NCI-H2081 (cell line): ENCODE measurements at places on chromosomes 4 and X.

GRCh38 chr4:57051095-57051494 is 59.1 kb downstream of the IGFBP7 start:
- no peak for DNase-seq

DNA sequence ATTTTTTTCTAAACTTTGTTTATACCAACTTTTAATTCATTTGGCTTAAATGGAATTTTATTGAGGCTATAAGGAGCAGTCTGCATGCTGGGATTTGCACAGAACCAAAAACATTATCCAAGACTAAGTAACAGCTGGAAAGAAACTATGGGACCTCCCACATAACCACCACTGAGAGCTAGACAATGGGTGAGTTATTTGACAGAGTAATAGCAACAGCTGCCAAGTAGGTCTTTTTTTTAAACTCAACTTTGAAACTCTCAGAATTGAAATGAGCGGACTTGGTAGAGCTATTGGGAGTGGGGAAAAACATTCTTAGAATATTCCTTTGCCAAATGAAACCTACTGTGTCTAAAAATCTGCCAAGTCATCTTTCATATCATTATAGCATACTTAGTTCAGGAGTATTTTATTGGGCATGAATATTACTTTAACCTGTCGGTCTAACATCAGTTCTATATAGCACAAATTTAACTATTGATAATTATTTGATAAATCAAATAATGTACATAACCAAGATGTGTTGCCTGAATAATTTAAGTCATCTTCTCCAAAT is 1428.0 kb downstream of the PCDH7 start:
- no peak for DNase-seq

GRCh38 chr4:41514766-41515481 is 23.0 kb upstream of the LIMCH1 start:
- DNase-seq, result no peak

GRCh38 chrX:29858714-29859113 is 356.6 kb upstream of the MAGEB2 start:
- DNase-seq, result no peak

- DNase-seq, result peak; percentile 97
Observed at GRCh38 chrX:131830400-131831184, 192.5 kb upstream of the STK26 start.

DNA sequence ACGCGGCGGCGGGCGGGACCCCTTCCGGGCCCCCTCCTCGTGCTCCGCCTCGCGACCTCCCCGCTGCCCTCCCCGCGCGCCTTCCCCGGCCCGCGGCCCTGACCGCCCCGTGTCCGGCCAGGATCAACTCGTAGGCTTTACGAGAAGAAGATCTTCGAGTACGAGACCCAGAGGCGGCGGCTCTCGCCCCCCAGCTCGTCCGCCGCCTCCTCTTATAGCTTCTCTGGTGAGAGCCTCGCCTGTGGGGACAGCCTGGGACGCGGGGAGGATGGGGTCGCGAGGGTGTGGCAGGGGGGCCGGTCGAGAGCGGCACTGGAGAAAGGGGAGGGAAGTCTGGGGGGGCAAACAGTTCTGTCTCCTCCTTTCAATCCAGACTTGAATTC is 465 bp downstream of the EMD start:
- no peak for DNase-seq

- DNase-seq, result peak; percentile 3
Observed at GRCh38 chr4:158996669-158997074, 106.2 kb upstream of the RAPGEF2 start.

GRCh38 chr4:140715119-140715518 is 41.1 kb downstream of the TBC1D9 start:
- DNase-seq, result no peak

GRCh38 chrX:41526271-41526670 is 79.1 kb downstream of the NYX start:
- DNase-seq, result no peak

GRCh38 chr4:121822796-121823504 is 733 bp downstream of the CCNA2 start:
- peak; percentile 1 for DNase-seq

DNA sequence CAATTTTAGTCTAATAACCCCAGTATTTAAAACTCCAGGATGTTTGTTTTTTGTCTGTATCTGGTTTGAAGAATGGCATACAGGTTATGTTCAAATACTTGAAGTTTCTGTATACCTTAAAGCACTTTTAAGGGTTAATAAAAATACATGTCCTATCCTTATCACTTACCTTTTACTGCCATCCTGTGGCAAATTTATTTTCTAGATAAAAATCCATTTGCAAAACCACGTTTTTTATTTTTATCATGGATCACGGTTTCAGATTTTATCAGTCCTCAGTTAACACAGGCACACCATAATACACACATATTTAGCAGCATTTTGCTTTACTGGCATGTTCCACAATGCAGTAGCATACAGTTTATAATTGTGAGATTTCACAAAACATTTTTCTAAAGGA is 113.3 kb upstream of the H2AZ1 start:
- no peak for DNase-seq

DNA sequence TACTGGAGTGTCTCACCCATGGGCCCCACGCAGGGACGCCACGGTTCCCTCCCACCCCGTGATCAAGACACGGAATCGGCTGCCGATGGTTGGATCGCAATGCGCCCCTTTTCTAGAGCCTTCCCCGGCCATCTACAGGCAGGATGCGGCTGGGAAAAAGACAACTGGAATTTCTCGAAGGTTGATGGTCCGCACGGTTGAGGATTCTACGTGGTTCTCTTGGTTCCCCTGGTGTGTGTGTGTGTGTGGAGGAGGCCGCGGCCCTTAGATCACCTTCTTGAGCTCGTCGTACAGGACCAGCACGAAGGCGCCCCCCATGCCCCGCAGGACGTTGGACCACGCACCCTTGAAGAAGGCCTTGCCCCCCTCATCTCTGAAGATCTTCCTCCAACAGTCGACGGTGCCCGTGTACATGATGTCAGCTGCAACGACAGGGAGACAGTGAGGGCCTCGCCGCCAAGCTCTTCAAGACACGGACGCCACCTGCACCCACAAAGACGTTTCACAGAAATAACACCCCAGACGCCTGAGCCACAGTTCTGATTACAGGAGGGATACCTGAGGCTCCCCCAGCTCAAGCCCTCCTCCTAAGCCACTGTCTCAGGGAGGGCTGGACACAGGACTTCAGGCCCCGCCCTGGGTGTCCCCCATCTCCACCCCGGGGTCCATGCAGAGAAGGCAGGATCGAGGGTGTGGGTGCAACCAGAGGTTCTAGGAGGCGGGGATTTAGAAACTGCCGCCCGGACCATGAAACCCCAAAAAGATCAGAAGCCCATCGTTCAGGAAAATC is 5.4 kb downstream of the SLC25A6 start:
- DNase-seq, result no peak

- no peak for DNase-seq
Observed at GRCh38 chr4:124060261-124060918, 652.1 kb downstream of the ANKRD50 start.

GRCh38 chr4:119314356-119314755 is 7.6 kb downstream of the FABP2 start:
- DNase-seq, result peak; percentile 58

DNA sequence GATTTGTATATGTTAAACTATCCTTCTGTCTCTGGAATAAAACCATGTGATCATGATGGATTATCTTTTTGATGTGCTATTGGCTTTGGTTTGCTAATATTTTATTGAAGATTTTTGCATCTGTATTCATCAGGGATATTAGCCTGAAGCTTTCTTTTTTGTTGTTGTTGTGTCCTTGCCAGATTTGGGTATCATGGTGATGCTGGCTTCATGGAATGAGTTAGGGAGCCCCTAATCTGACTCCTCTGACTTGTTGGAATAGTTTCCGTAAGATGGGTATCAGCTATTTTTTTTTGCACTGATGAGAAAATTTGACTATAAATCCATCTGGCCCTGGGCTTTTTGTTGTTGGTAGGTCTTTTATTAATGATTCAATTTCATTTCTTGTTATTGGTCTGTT is 45.7 kb downstream of the ATP10D start:
- DNase-seq, result no peak

GRCh38 chr4:2291705-2292645 is 30.1 kb upstream of the MXD4 start:
- DNase-seq, result no peak

DNA sequence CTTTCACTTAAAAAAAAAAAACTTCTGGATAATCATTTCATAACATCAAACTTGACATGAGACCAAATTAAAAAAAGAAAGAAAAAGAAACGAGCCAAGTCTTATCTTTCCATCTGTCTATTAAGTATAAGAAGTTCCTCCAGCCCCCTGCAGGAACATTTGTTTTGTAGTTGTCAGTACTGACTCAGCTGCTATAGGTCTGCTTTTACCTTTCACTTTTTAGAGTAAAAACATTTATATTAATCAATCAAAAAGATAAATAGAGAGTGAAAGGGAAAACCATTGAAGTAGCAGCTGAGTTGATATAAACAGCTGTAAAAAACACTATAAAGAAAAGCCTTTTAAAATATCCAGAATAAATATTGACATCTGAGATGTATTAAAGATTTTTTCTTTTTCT is 46.1 kb downstream of the CCDC158 start:
- DNase-seq, result peak; percentile 0

DNA sequence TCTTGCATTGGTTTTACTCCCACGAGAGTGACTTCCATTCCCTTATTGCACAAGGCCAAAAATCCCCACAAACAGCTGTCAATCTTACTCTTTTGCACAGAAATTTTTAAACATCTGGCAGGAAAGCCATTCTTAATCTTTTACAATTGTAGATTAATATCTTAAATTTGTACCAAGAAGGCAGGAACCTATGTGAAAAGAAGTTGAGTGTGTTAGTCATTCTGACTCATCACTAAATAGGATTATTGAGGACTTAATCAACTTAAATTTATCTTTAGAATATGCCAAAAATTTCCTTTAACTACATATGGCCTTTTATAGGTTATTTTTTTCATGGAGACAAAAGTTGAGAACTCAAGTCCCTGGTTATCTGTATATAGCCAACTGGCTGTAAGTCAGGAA is 49.0 kb upstream of the VEGFC start:
- no peak for DNase-seq

GRCh38 chr4:182062458-182062857 is 180.7 kb upstream of the TENM3 start:
- no peak for DNase-seq

GRCh38 chr4:13989501-13989900 is 362.0 kb upstream of the BOD1L1 start:
- DNase-seq, result no peak

- no peak for DNase-seq
Observed at GRCh38 chrX:9693307-9694001, 72.2 kb downstream of the GPR143 start.

GRCh38 chrX:86148024-86148511 is at the start of gene DACH2:
Gene DACH2, plus strand, starts transcription at chrX:86148451.
- peak; percentile 92 for DNase-seq

- no peak for DNase-seq
Observed at GRCh38 chrX:131072871-131073571, 14.9 kb downstream of the ARHGAP36 start.

DNA sequence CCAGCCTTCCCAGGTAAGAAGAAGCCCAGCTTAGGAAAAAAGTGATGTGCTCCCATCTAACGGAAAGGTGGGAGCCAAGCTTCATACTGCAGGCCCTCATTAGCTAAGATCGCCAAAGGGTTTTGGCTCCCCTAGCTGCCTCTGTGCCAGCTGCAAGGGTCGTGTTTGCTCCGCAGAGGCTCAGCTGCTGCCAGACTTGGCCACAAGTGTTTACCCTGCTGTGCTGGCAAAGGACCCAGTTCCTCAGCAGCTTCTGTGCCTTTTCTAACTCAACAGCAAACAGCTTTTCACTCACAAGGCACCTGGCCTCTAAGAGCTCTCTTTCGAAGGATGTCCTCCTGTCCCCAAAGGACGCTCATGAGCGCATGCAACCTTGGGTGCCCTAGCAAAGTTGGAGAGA is 12.2 kb upstream of the VMA21 start:
- DNase-seq, result peak; percentile 15

- DNase-seq, result peak; percentile 17
Observed at GRCh38 chrX:45801554-45801953, 600.9 kb upstream of the DIPK2B start.

- peak; percentile 92 for DNase-seq
Observed at GRCh38 chrX:124406294-124407014, 60.1 kb downstream of the SH2D1A start.

DNA sequence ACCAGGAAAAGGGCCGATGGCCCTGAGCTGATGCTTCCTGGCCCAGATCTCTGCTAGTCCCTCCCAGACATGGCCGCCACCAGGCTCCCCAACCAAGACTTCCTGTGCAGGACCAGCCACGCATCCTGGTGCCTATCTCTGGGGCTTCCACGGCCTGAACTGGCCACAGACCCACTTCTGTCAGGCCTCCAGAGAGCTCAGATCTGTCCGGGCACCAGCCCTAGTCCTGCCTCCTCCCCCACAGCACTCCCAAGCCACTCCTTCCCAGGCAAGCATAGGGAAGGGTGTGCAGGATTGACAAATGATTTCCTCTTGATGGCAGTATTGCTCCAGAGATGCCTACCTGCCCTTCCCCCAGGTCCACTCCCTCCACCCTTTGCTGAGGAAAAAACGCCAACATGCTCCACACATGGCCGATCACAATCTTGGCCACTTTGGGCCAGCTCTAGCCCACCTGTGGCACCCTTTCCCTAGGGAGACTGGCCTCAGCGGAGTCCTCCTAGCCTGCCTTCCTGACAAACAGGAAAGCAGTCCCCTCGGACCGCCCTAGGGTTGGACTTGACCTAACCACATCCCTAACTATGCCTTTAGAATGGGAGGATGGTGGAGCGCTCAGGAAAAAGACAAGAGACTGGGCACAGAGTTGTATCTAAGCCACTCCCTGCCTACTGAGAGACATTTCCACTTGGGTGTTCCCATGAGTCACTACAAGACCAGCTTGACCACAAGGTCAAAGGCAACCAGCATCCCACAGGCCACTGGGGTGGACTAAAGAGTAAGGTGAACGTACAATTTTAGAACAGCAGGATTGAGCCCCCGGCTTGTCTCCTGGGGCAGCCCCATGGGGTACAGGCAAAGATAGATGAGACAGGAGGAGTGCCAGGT is 277.5 kb upstream of the AGTR2 start:
- peak; percentile 59 for DNase-seq

- no peak for DNase-seq
Observed at GRCh38 chr4:101451086-101451485, 103.8 kb upstream of the PPP3CA start.

DNA sequence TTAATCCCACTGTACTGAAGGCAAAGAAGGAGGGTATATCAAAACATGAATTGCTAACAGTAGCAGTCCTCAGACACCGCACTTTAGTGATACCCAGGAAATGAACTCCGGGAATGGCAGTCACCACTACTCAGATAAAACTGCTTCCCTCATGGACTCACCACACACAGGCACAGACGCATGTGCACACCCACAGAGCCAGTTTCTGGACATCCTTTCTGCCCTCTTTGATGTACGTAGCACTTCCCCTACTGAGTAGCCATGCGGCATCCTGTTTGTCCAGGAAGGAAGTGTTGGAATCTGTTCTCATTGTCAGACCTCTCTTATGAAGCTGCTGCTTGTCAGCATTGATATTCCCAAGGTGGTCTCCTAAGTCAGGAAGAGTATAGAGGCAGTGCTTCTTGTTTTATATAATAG is 95.7 kb downstream of the DCLK2 start:
- DNase-seq, result no peak

DNA sequence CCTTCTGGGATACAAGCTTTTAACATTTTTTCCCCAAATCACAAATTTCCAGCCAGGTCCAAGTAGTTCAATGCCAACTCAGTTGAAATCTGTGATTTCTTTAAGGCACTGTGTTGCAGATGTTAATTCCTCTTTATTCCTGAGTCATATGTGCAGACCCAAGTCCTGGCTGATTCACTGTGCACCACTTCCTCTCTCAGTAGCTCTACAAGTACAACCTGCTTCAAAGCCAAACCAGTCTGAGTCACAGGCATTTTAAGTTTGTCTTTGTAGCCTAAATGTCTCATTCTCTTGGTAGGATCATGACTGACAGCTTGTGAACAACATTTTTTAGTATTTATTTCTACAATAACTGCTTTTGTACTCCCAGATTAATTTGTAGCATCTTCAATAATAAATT is 165.6 kb upstream of the S100G start:
- no peak for DNase-seq
